ENCODE measurements at places on chromosomes 5 and 9. TPM values are rescaled to one million over a fixed set of nuclear protein-coding genes. Genes with fewer than 3 reads are reported as not detected.

The C5orf52 gene
- not detected for polyA plus RNA-seq

The ADAMTSL1 gene
- polyA plus RNA-seq: 4.9 TPM

The HTR1A gene
- polyA plus RNA-seq: not detected

The SLC34A3 gene
- not detected for polyA plus RNA-seq

The OBP2B gene
- polyA plus RNA-seq: not detected

The PDE6A gene
- 1.5 TPM for polyA plus RNA-seq

The GABRG2 gene
- polyA plus RNA-seq: 9.7 TPM

The TIMD4 gene
- polyA plus RNA-seq: 0.10 TPM

The PLAC8L1 gene
- 1.2 TPM for polyA plus RNA-seq

The PTTG1 gene
- polyA plus RNA-seq: 3.2 TPM

The NKD2 gene
- 18.1 TPM for polyA plus RNA-seq

The IFNK gene
- not detected for polyA plus RNA-seq

The ARHGEF28 gene
- 40.9 TPM for polyA plus RNA-seq

The SIMC1 gene
- 43.5 TPM for polyA plus RNA-seq
